Naive thymus-derived CD8-positive, alpha-beta T cell (primary cell): ENCODE measurements at places on chromosomes 12 and 14.

- peaks cover 19% of the 10 kb centered on the region for H3K27me3 ChIP-seq
- H3K4me3 ChIP-seq, result no peak overlapping the region
- DNase-seq, result no peak
- H3K27ac ChIP-seq, result no peak overlapping the region
Observed at GRCh38 chr14:36264107-36264506, 56.3 kb downstream of the MBIP start.

GRCh38 chr14:105204206-105204930 lies 23.3 kb upstream of the NUDT14 start:
- H3K27me3 ChIP-seq, result peaks cover 6% of the 10 kb centered on the region
- DNase-seq, result no peak
- no peak overlapping the region for H3K27ac ChIP-seq
- H3K4me1 ChIP-seq, result peaks cover 21% of the 10 kb centered on the region
- H3K4me3 ChIP-seq, result no peak overlapping the region

DNA sequence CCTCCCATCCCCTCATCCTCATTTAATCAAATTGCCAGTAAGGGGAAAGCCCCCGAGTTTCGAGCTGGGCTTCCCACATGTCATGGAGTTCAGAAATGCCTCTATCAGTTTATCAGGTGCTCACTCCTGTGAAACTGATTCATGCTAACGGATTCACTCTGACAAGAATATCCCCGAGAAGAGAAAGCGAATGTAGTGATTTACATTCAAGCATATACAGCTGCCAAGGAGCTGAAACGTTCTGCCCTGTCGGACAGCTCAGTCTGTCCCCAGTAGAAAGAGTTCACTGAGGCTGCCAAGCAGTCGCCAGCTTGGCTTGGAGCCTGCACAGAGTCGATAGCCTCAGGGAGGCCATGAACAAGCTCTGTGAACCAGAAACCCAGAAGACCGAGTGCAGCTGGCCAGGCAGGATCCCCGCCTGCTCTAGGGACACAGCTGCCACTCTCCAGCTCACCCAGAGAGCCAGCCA lies 88.4 kb downstream of the TMCC3 start:
- H3K27ac ChIP-seq, result no peak overlapping the region
- H3K4me1 ChIP-seq, result peaks cover 3% of the 10 kb centered on the region
- no peak overlapping the region for H3K4me3 ChIP-seq
- DNase-seq, result no peak
- H3K27me3 ChIP-seq, result peaks cover 26% of the 10 kb centered on the region

DNA sequence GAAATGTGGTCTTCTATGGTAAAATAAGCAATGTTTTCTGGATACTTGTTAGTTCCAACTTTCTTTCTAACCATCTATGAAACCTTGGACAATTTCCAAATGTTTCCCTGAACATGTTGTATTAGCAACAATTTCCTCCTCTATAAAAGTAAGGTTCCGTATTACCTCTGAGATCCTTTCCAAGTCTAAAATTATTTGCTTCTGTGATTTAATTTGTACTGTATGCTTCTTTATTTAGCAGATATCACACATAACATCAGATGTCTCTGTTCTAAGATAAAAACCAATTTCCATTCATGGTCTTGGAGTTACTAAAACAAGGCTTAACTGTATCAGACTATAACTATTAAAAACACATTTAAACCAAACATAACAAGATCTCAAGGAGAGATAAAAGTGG lies 177.2 kb downstream of the FOXA1 start:
- H3K4me1 ChIP-seq, result no peaks in the 10 kb centered on the region
- H3K27ac ChIP-seq, result no peak overlapping the region
- no peak overlapping the region for H3K4me3 ChIP-seq
- H3K36me3 ChIP-seq, result no peaks in the 10 kb centered on the region
- no peaks in the 10 kb centered on the region for H3K27me3 ChIP-seq

DNA sequence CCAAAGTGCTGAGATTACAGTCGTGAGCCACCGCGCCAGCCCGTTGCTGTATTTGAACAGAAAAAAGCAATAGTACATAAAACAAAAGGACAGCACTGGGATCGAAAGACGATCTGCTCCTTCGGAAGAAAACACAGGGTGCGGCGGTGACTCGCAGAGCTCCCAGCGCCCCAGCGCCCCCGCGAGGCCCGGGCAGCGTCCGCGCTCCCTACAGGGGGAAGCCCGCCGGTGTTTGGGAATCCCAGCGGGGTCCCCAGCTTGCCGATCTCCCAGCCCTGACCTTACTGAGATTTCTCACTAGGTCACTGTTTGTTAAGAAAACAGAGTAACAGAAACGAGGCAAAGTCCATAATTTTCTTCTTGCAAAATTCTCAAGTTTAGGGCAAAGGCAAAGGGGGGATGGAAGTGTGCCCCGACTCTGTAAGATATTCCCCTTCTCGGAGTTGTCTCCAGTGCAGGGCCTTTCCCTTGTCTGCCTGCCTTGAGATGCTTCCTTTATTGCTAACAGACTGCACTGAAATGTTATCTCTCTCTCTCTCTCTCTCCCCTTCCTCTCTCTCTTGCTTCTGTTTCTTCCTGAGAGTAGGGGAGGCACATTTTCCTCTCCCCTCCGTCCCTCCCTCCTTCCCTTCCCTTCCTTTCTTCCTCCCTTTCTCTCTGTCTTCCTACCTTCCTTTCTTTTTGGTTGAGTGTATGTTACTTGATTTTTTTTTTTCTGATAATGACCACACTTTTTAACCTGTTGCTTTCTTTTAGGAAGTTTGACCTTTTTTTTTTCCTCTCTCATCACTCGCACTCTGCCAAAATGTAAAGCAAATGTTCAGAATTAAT lies 91.9 kb downstream of the TMEM30B start:
- H3K27me3 ChIP-seq, result peaks cover 61% of the 10 kb centered on the region
- H3K36me3 ChIP-seq, result peaks cover 2% of the 10 kb centered on the region
- no peak for DNase-seq
- H3K27ac ChIP-seq, result no peak overlapping the region
- H3K4me3 ChIP-seq, result peak overlapping the region; percentile 69
